ENCODE measurements at places on chromosomes 12 and 14.

- no peak for DNase-seq
Observed at GRCh38 chr14:102027951-102028350, 58.9 kb downstream of the HSP90AA1 start.

DNA sequence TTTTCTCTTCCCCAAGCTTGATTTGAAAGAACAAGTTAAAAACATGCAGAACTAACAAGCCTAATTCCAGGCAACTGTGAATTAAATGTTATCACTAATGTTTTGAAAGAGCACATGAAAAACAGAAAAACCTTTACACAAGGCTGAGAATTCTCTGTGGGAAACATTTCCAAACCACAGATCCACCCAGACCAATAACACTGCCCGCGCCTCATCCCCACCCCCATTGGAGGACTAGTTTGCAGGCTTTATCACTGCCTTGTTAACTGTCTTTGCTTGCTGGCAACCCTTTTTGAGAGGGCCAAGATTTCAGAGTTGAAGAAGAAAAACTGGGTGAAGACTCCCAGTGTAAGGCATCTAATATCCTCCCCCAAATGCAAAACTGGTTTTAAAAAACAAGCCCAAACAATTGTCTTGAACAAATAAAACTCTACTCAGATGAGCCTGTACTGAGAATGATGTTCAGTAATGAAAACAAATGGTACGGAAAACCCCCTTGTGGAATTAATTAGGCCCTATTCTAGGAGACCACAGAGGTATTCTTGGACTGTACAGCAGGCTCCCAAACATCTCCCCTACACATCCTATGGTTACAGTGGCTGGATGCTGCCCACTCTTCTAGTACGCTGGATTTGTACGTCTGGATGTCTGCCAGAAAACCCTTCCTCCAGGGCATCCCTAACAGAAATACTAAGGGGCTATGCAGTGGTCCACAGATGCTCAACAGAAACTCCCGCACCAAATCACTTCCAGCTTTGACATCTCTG lies 5.8 kb downstream of the MAX start:
- DNase-seq, result no peak

DNA sequence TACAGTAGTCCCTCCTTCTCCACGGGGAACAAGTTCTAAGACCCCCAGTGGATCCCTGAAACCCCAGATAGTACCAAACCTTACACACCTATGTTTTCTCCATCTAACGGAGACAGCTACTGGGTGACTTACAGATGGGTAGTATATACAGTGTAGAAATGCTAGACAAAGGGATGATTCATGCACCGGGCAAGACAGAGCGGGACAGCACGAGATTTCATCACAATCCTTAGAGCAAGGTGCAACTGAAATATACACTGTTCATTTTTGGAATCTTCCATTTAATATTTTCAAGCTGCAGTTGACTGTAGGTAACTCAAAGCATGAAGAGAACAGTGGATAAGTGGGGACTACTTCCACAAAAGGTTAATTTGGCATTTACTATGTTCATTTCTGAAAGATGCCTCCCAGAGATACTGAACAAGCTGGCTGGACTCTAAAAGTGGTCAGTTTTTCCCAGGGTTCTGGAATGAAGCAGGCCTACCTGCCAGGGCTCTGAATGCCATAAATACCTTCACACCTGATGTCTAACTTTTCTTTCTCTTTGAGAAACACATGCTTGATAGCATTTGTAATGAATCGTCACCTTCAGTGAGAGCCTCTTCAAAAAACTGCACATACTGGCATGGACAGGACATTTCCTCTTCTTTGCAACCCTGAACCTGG lies 127.7 kb upstream of the FOXN3 start:
- DNase-seq, result no peak

DNA sequence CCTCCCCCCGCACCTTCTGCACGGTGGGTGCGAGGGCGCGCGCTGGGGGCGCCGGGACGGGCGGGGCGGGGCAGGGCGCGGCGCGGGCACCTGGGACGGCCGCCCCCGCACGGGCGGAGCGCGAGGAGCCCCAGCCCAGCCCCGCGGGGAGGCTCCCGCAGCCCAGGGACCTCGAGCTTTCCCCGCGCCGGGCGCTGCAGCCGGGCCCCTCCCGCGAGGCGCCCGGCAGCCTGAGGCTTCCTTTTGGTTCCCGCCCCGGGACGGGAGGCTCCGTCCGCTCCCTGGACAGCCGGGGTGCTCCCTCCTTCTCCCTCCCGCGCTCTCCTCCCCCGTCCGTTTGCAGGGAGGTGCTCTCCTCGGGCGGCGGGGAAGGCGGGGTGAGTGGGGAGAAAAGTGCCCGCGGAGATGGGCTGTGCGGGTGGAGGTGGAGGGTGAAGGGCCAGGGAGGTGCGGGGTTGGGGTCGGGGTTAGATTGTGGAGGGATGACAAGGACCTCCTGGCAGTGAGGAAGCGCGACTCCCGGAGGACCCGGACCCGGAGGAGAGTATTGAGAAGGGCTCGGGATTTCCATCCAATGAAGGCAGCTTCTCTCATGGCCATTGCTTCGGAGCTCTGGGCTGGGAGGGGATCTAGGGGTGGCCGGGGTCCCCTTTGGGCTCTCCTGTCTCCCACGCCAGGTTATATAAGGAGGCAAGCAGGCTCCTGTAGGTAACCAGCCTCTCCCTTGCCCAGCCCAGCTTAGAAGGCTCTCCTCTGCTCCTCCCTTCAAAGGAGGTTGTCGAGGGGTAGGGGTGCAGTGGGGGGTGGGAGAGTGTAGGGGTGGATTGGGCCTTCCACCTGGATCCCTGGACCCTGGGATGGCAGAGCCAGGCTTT lies 645 bp downstream of the JDP2 start:
- DNase-seq, result peak; percentile 33

GRCh38 chr14:30632730-30633129 lies 10.6 kb downstream of the SCFD1 start:
- no peak for DNase-seq

- no peak for DNase-seq
Observed at GRCh38 chr12:2998789-2999264, 39.6 kb downstream of the TEAD4 start.

All from activated B cell treated with CpG ODN at 0.5 μM for 24 hours (primary cell).